ENCODE measurements at places on chromosomes 3 and 15. TPM values are rescaled to one million over a fixed set of nuclear protein-coding genes. Genes with fewer than 3 reads are reported as not detected.

Gene APBA2
- 11.1 TPM for polyA plus RNA-seq

Gene FANCD2OS
- polyA plus RNA-seq = not detected

Gene ROPN1
- not detected for polyA plus RNA-seq

Gene STRIT1
- not detected for polyA plus RNA-seq

Gene SOX14
- not detected for polyA plus RNA-seq

Gene ZNF501
- polyA plus RNA-seq = 2.1 TPM

Gene SERPINI2
- polyA plus RNA-seq = not detected

Gene NTRK3
- not detected for polyA plus RNA-seq

Gene CLRN1
- not detected for polyA plus RNA-seq

Gene TRIM59
- polyA plus RNA-seq = 31.5 TPM

Gene CCR2
- polyA plus RNA-seq = 39.7 TPM

All from CD4-positive, alpha-beta memory T cell (primary cell).